ENCODE measurements at places on chromosomes 11 and 22.

DNA sequence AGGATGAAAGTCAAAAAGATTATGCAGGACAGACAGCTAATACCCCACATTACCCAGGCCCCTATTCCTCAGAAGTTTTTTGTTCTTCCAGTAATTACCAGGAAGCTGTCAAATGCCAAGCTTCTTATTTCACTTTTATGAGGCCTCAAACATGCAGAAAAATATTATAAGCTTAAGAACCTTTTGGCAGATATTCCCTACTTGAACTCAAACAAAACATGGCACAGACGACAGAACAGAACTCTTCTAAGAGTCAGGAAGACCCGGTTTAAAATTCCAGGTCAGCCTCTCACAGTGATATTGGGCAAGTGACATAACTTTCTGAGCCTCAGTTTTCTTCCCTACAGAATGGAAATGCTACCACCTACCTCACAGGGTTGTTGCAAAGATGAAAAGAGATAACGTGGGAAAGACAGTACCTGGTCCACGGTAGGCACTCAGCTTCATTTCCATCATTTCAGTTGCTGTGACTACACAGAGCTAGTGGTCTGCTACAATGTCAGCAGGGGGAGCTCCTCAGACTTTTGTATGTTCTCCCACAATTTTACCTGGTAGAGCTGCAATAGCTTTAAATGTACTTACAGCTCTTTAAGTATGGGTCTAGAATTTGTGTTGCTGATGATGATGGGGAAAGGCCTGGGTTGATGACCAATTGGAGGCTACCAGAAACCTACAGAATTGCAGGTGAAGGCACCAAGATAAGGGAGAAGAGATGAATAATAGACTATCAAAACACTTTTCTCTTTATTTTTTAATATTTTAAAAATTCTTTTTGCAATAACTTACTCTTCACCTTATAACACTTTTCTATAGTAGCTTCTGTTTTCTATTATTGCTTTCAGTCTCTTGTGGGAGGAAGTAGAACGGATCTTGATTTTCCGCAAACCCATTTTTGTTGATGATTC, 98.3 kb upstream of the CHRM4 start:
- peak; percentile 16 for DNase-seq

DNA sequence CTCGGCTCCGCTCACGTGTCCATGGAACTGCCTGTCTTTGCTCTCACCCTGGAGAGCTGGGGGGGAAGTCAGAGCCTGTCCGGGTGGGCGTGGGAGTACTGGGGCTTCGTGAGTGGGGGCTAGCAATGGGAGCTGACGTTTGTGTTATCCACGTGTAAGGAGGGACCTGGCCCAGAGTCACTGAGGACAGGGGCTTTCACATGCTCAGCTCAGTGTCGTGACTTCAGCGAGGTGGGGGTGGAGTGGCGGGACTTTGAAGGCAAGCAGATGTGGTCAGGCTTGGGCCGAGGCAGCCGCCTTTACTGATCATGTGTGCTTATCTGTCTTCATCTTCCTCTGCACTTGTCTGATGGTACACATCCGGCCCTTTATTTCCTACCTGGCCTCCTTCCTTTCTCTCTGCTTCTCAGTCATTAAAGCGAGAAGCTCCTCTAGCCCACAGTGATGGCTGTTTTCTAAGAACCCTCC, 113.1 kb upstream of the NNMT start:
- DNase-seq: peak; percentile 51

DNA sequence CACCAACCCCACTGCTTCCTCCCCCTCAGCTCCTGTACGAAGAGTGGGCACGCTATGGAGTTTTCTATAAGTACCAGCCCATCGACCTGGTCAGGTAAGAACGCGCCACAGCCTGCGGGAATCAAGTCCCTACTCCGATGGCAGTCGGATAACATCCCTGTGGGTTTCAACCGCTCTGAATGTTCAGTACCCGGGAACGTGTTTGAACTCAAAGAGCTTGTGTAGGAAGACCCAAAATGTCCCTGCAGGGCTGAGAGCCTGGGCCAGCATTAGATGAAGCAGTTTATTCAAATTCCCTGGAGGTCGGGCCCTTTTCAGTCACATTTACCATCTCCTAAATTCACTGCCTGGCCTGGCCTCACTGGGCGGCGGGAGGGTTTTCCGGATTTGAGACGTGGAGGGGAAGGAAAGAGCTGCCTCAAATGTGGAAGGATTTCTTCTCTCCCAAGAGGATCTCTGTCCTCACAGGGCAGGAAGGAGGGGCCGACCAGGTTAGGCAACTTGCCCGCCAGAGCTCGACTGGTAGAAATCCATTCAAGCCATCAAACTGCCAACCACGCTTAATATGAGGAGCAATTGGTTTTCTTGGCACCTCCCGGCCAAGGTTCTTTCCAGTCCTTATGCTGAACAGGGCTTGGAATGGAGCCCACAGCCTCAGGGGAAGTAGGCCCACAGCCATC, 46.3 kb downstream of the ANO1 start:
- no peak for DNase-seq

DNA sequence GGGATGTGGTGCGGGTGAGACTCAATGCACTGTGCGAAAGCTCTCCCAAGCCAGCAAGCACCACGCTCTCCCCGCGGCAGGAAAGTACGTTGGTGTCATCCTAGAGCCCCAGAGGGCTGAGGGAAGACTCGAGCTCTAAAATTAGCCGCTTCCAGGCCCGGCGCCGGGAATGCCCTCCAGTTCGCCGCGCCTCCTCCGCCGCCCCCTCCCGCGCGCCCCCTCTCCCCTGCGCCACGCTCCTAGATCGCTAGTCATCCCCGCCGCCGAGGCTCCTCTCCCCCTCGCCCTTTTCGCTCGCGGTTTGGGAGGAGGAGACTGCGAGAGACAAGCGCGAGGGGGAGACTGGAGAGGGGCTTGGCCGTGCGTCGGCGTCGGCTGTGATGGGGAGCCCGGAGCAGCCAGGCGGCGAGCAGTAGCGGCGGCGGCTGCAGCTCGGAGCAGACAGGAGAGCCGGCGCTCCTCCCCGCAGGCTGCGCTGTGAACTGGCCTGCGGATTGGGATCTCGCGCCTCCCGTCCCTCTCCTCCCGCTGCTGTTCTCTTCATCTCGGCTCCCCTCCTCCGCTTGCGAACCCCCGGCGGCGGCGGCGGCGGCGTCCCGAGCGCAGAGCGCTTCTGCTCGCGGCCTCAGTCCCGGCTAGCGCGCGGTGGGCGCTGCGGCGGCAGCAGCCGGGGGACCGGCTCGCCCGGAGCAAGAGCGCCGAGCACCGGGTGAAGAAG, at the start of gene FAT3:
TSS of gene FAT3 (plus strand) at position 412 of the 718 bp plus-strand sequence. CDS start 127,295 bp downstream, outside the sequence.
- no peak for DNase-seq

- DNase-seq: no peak
These were observed 116.8 kb upstream of the NNMT start for GRCh38 chr11:114179234-114179941.

Measured in stimulated activated CD4-positive, alpha-beta T cell treated with anti-CD3 and anti-CD28 coated beads, Interleukin-2, amount 100 ng/mL, for 24 hours (primary cell).